ENCODE measurements at places on chromosomes 2 and 18.

DNA sequence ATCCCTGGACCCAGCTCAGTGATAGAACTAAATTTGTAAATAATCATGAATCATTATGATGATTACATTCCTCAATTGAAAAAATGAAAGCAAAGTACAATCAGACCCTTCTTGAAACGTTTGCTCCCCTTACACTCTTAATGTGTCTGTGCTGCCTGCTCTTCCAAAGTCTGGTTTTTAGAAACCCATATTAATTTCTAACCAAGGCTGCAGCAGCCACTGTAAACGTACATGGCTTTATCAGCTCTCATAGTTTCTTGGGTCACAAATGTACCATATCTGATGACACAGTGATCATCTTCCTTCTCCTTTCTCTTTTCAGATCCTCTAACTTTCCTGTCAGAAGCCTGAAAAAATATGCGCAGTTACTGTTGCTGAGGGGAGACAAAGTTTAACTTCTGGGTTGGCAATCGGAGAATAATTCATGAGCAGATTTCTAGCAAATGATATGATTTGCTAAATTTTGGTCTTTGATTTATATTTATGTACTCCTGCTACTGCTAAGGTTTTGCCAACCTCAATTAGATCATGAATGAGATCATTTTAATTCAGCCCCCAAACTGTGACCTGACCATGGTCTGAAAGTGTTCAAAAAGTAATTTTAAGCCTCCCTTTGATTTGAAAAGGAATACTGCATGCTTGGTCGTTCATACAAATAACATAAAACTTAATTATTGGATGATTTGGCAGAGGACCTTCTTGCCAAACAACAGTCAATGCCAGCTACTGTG, 12.3 kb downstream of the ZEB2 start:
- peaks cover 9% of the 10 kb centered on the region for H3K4me1 ChIP-seq
- H3K36me3 ChIP-seq = peaks cover 1% of the 10 kb centered on the region
- peaks cover 27% of the 10 kb centered on the region for H3K27me3 ChIP-seq
- no peak overlapping the region for H3K4me3 ChIP-seq
- no peak for DNase-seq
- H3K27ac ChIP-seq = no peak overlapping the region

- no peak overlapping the region for H3K4me3 ChIP-seq
- H3K4me1 ChIP-seq = no peaks in the 10 kb centered on the region
- H3K27me3 ChIP-seq = no peaks in the 10 kb centered on the region
- DNase-seq = no peak
- H3K27ac ChIP-seq = no peak overlapping the region
These were observed 337.3 kb downstream of the CBLN2 start for GRCh38 chr18:72206814-72207213.

- H3K4me3 ChIP-seq = no peak overlapping the region
- H3K27me3 ChIP-seq = no peaks in the 10 kb centered on the region
- no peak for DNase-seq
- H3K4me1 ChIP-seq = no peaks in the 10 kb centered on the region
- H3K36me3 ChIP-seq = peaks cover 3% of the 10 kb centered on the region
- H3K27ac ChIP-seq = no peak overlapping the region
These were observed 96.7 kb downstream of the CNTNAP5 start for GRCh38 chr2:124121760-124122275.

DNA sequence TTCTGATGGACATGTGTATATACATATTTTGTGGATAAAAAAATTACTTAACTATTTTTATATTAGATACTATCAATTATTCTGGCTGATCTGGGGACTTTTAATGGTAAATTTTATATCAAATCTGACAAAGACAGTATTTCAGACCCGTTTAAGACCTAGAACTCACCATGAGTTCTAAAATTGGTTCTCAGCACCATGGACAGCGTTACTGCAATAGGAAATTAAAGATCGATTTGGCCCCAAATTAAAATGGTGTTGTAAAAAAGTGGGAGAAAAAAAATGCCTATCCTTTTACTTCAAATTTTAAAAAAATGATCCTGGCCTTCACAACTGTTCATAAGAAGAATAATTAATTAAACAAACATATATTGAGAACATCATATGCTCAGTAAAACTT, 919 bp upstream of the SCN2A start:
- H3K4me3 ChIP-seq = no peak overlapping the region
- no peak for DNase-seq
- H3K4me1 ChIP-seq = no peaks in the 10 kb centered on the region
- H3K36me3 ChIP-seq = no peaks in the 10 kb centered on the region
- peaks cover 5% of the 10 kb centered on the region for H3K27me3 ChIP-seq

DNA sequence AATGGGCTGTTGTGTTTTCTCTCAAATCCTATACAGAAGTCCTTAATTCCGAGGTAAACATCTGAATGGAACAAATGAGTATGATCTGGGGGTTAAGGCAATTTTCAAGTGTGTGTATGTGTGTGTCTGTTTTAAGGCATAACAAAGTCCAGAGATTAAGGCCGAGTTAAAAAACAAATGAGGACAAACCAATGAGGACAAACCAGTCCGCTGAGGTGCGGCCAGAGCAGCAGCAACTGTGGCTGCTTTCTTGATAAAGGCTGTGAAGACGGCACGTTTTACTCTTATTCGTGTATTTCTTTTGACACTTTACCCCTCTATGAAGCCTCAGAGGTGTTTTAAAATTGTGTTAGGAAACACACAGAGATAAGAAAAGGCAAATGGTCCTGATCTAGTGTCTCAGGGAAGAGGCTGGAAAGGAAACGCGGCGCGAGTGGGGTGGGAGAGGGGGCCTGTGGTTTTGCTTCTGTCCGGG, 495 bp upstream of the GULP1 start:
- H3K4me1 ChIP-seq = peaks cover 8% of the 10 kb centered on the region
- H3K4me3 ChIP-seq = peak overlapping the region; percentile 72

DNA sequence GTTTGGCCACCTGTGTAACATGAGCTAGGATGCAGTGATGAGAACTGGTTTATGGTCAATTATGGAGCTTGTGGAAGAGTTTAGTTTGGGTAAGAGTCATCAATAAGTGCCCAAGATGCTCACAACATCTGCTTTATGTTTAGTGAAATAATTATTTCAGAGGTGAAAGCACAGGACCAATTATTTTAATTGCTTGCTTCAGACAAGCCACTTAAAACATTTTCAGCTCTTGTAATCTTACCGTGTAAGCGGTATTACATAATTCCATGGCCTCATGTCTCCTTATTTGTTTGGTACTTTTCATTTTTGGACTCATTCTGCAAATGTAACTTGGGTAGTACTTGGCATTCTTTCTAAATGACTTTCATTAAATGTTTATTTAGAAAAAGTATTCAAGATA, 5.4 kb downstream of the B3GNT2 start:
- no peaks in the 10 kb centered on the region for H3K27me3 ChIP-seq
- H3K4me3 ChIP-seq = peak overlapping the region; percentile 87
- peaks cover 63% of the 10 kb centered on the region for H3K4me1 ChIP-seq

DNA sequence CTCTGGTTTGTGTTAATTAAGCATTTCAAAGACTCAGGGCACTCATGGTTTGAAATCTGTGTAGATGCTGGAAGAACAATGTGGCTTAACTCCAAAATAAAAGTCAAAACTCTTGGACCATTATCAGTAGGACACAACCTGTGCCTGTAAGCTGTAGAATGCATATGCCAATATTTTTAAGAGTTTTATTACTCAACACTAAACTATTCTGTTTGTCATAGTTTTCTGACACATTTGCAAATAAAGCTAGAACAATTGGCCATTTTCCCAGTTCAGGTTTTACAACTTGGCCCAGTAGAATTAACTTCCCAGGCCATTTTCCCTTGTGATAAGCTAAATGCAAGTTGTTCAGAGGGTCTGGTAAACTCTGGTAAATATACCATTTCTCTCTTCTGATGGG, 713.1 kb downstream of the CBLN2 start:
- no peaks in the 10 kb centered on the region for H3K4me1 ChIP-seq
- no peak for DNase-seq
- H3K36me3 ChIP-seq = no peaks in the 10 kb centered on the region
- no peak overlapping the region for H3K27ac ChIP-seq

DNA sequence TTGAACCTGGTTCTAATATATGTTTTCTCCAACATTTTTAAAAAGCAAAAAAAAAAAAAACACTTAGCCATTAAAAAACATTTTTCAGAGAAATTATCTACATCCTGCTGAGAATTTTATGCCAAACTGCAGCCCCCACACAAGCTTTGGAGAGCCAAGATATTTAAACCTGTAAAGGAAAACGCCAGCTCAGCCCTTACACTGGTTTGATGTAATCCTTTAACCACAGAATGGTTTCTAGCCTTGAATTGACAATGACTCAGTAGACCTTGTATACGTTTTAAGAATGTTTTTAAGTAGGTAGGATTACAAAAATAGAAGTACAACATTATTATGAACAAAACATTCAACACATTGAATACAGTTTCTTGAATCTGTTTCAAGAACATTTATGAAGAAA, 113.6 kb downstream of the BABAM2 start:
- DNase-seq = no peak
- peaks cover 19% of the 10 kb centered on the region for H3K4me1 ChIP-seq
- peaks cover 34% of the 10 kb centered on the region for H3K36me3 ChIP-seq
- no peak overlapping the region for H3K27ac ChIP-seq

DNA sequence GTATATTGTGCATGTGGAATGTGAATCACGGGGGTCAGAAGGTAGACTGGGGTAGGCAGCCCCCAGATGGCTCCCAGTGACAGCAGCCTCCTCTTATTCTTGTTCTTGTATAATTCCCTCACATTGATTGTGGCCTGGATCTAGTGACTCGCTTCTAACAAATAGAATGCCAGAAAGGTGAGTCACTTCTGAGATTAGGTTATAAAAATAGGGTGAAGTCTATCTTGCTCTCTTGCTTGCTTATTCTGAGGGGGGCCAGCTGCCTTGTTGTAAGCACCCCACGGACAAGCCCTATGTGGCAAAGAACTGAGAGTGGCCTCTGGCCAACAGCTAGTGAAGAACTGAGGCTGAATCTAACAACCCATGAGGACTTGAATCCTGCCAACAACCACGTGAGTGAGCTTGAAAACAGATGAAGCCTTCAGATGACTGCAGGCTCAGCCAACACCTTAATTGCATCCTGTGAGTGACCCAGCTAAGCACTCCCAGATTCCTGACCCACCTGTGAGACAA, 15.6 kb upstream of the RMND5A start:
- no peak for DNase-seq
- no peak overlapping the region for H3K4me3 ChIP-seq
- H3K4me1 ChIP-seq = no peaks in the 10 kb centered on the region
- H3K27me3 ChIP-seq = no peaks in the 10 kb centered on the region
- H3K36me3 ChIP-seq = peaks cover 1% of the 10 kb centered on the region

- peak overlapping the region; percentile 71 for H3K4me3 ChIP-seq
- H3K27me3 ChIP-seq = peaks cover 56% of the 10 kb centered on the region
- peak; percentile 50 for DNase-seq
- H3K27ac ChIP-seq = no peak overlapping the region
- H3K4me1 ChIP-seq = peaks cover 5% of the 10 kb centered on the region
These were observed 21.0 kb upstream of the PAX3 start for GRCh38 chr2:222319586-222320435.

GRCh38 chr2:177296040-177296439, 31.5 kb upstream of the NFE2L2 start:
- peaks cover 37% of the 10 kb centered on the region for H3K4me1 ChIP-seq
- H3K27me3 ChIP-seq = no peaks in the 10 kb centered on the region
- H3K36me3 ChIP-seq = peaks cover 11% of the 10 kb centered on the region

DNA sequence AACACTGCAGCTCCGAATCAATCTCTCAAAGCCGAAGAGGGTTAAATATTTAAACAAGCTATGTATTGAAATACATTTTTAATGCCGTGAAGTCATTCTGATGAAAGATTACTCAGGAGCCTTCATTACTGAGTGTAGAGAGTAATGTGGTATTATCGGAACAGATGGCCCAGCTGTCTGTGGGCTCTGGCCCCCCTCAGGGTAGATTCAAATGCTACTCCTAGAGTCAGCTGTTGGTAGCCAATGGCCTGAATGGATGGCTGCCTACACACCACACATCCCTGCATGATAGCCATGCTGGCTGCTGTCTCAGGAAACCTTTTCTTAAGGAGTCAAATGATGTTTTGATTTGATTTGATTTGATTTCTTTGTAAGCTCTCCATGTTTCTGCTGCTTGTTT, 732.3 kb upstream of the CELF4 start:
- H3K4me3 ChIP-seq = no peak overlapping the region
- H3K27me3 ChIP-seq = no peaks in the 10 kb centered on the region
- DNase-seq = no peak
- no peak overlapping the region for H3K27ac ChIP-seq

DNA sequence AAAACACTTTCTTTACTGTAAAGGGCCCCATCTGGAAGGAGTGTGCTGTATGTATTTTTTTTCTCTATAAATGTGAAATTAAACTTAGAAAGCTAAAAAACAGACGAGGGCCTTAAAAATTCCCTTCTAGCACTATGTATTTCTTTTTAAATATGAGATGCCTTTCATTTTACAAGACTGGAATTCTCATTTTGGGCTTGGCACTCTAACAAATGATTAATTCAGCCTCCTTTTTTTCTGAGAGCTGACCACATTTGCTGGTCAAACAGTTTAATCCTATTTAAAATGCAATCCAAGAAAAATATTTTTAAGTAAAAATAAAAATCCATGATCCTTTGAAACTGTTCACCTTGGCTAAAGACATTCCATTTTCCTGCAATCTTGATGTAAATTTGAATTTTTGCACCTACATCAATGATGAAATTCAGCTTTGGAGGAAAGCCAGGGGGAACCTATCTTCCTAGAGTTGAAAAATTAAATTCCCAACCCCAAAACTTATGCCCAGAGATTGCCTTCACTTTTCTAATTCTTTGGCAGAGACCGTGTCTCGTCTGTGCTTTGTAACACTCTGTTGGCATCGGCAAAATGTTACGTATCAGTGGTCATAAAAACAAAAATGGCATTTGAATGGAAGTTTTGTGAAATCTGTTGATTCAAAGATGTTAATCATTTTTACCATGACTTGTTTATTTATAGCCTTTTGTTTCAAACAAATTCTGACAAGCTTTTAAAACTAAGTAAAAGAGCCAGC, 284.5 kb downstream of the ZNF521 start:
- DNase-seq = no peak
- H3K27ac ChIP-seq = no peak overlapping the region
- no peaks in the 10 kb centered on the region for H3K36me3 ChIP-seq
- no peak overlapping the region for H3K4me3 ChIP-seq
- H3K27me3 ChIP-seq = no peaks in the 10 kb centered on the region

GRCh38 chr2:149418065-149418464, 87.7 kb downstream of the LYPD6 start:
- no peak overlapping the region for H3K4me3 ChIP-seq
- H3K27ac ChIP-seq = no peak overlapping the region
- no peaks in the 10 kb centered on the region for H3K36me3 ChIP-seq
- no peaks in the 10 kb centered on the region for H3K27me3 ChIP-seq

DNA sequence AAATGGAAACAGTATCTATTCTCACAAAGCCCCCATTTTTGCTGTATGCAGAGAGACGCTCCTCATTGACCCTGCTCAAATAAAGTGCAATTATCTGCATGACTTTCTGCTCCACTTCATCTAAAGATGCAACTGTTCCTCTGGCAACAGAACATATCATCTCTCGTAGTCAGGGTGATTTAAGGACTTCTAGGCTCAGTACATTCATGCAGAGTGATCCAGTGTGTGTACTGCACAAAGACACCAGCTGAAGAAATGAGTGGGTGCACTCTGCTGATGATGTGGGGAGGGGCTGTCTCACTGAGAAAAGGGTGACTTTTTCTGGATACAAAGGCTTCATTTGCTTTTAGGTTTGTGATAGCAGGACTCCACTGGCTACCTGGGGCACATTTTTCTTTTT, 355.2 kb downstream of the GALNT13 start:
- H3K4me1 ChIP-seq = no peaks in the 10 kb centered on the region
- no peak overlapping the region for H3K27ac ChIP-seq
- H3K4me3 ChIP-seq = no peak overlapping the region
- no peak for DNase-seq
- H3K27me3 ChIP-seq = no peaks in the 10 kb centered on the region

- no peak for DNase-seq
- H3K4me1 ChIP-seq = no peaks in the 10 kb centered on the region
- no peaks in the 10 kb centered on the region for H3K36me3 ChIP-seq
These were observed 308.5 kb downstream of the NOL4 start for GRCh38 chr18:33916200-33916599.

Data from activated naive CD8-positive, alpha-beta T cell treated with anti-CD3 and anti-CD28 coated beads, Interleukin-2, amount 10 ng/mL, durations not matched to agents 7 days and 5 days (primary cell).